ENCODE measurements at places on chromosomes 11 and 22. TPM values are rescaled to one million over a fixed set of nuclear protein-coding genes. Genes with fewer than 3 reads are reported as not detected.

Gene FAM83F
- polyA plus RNA-seq: 0.06 TPM

Gene OR8A1
- not detected for polyA plus RNA-seq

Gene PHF21B
- polyA plus RNA-seq: 3.0 TPM

Gene OR5A1
- not detected for polyA plus RNA-seq

Gene HBE1
- polyA plus RNA-seq: 0.23 TPM
